ENCODE measurements at places on chromosomes 5 and 9. TPM values are rescaled to one million over a fixed set of nuclear protein-coding genes. Genes with fewer than 3 reads are reported as not detected.
A peak's percentile ranks its signal among the peaks of the same experiment; 100 is the strongest.

The WNK2 gene
- 8.0 TPM for polyA plus RNA-seq

The TAS2R1 gene
- polyA plus RNA-seq: 0.10 TPM

The HK3 gene
- polyA plus RNA-seq: 1.0 TPM

The KDM4C gene
- 15.1 TPM for polyA plus RNA-seq

The C9orf85 gene
- polyA plus RNA-seq: 21.4 TPM

The MLLT3 gene
- 32.0 TPM for polyA plus RNA-seq

DNA sequence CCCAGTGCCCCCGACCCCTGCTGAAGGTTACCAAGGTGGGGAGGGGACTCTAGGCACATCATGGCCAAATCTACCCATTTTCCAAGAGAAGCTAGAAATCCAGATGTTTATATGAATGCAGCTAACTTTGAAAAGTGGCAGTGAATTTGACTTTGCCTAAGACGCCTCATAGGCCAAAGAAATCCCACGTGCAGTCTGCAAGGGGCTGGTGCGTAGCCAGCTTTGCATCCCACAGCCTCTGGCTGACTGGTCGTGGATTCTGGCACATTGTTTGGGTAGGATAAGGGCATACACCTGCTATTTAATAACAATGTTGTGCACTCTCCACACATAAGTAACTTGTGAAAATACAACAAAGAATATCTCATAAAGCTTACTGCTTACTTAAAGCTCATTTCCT lies 3.5 kb upstream of the GADD45G start:
- DNase-seq: no peak

- peak; percentile 41 for DNase-seq
Observed at GRCh38 chr5:123512611-123513461, 859 bp downstream of the CSNK1G3 start.

- DNase-seq: peak; percentile 3
Observed at GRCh38 chr5:106454651-106455415, 1215.9 kb downstream of the EFNA5 start.

- DNase-seq: no peak
Observed at GRCh38 chr5:72295539-72295938, 24.5 kb downstream of the MRPS27 start.

DNA sequence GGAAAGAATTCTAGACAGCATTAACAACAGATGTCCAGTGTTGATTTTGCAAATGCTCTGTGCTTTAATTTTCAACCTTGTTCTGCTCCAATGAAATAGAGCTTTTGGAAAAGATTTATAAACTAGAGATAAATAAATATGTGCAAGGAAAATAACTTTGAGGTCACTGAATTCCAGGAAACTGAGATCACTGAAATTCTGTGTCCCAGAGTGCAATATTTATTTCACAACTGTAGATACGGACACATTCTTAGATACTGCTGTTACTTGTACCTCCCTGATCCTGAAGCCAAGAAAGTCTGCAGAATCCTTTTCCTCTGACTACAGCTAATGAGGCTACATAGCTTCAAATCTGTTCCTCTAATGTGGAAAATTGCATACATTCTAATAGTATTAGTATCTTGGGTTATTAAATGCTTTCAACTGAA lies 222.9 kb downstream of the DOCK8 start:
- DNase-seq: peak; percentile 36

DNA sequence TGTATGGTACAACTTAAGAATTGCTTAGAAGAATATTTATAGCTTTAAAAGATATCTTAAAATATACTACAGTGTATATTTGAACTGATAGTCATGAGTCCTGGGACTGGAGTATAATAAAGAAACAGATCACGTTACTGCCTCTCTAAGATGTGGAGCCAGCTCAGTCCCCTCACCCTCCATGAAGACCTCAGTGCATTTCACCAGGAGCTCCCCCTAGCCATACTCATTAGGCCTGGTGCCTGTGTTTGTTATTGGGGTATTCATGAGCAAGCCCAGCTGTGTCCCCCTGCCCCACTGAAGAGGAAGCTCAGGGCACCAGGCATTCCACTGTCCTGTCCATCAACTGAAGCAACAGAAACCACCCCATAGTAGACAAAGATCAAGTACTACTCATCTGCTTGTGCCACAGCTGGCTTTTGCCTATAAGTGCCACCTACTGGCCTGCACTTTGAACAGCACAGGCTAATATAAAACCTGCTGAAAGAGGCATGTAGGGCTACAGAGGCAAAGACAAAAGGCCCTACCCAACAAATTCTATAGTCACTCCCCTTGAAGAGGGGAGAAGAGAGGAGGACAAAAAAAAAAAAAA lies 850.2 kb upstream of the NUDT12 start:
- no peak for DNase-seq

DNA sequence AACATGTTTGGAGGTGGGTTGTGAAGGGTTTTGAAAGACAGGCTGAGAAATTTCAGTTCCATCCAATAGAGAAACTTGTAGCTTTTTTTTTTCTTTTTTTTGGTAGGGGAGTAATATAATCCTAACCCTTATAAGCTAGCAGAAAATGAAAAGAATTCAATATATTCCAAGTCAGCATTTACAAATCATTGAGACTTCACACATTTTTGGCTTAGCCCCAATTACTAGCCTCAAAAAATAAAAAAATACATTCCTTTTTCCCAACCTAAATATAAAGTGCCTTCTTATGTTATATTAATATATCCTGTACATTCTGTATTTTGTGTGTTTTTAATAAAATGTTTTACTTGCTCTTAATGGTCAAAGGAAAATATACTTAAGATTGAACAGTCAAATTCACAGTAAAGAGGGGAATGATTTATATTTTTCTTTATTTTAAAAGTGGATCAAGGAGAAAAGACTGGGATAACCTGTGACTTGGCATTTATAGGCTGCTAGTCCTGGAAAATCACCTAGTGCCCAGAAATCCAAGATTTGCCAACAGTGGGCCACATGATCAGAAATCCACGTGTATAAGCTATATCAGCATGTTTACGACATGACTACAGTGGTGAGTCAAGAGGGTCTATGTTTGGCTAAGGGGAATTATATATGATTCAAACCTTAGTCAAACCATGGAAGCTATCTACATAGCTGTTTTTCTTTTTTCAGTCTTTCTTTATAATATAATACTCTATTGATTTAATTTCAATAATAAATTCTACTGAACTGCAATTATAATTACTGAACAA lies 14.5 kb downstream of the HACD4 start:
- no peak for DNase-seq

GRCh38 chr5:34706084-34706483 lies 50.0 kb downstream of the RAI14 start:
- no peak for DNase-seq

DNA sequence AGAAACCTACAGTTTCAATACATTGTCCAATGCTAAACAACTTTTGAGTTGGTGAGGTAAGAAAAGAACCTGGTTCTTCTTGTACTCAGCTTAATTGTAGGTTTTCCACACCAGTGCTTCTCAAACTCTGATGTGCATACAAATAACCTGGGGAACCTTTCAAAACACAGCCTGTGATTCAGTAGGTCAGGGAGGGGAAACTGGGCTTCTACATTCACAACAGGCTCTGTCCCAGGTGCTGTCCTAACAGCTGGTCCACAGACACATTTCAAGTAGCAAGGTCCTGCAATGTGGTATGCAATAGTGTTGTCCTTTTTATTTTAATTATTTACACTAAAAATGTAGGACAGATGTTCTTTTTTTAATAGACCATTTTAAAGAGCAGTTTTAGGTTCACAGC lies 47.4 kb upstream of the SNCAIP start:
- no peak for DNase-seq

DNA sequence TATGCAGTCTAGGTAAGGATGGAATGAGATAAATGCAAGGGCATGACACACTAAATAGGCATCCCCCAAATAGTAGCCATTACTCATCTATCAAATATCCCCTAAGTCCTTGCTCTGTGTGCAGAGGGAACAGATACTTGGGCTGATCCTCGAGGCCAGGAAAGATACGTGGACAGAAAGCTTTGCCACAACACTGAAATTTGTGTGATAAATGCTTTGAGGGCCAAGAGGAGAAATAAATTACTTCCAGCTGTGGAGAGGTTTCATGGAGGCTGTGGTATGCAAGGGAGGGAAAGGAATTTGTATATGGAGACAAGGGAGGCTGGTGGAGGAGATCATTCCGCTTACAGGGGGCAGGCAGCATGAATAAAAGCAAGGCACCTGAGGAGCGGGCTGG lies 18.5 kb downstream of the ATOX1 start:
- DNase-seq: no peak

GRCh38 chr5:172849606-172850453 lies 15.8 kb downstream of the ERGIC1 start:
- DNase-seq: no peak

DNA sequence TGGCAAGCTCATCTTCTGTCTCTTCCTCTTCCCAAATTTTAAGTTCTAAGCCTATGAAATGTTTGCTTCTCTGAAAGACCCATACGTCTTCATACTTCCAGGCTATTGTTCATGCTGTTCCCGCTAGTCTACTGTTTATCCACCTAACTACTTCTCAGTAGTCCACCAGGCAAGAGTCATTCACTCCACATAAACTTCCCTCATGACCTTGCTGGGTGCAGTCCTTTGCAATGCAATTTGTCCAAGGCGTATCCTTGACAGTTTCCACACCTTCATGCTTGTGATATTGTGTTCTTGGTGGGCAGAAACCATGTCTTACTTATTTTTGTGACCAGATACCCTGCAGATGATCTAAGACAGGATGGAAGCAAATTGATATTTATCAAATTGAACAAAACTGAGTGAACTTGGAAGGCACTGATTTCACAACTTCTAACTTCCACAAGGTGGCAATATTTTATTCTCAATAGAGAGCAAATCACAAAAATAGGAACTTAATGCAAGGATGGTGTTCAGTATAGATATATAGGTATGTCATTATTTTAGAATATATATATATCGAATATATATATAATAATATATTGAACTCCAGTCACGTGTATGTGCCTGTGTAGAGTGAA lies 30.3 kb downstream of the TYRP1 start:
- no peak for DNase-seq

DNA sequence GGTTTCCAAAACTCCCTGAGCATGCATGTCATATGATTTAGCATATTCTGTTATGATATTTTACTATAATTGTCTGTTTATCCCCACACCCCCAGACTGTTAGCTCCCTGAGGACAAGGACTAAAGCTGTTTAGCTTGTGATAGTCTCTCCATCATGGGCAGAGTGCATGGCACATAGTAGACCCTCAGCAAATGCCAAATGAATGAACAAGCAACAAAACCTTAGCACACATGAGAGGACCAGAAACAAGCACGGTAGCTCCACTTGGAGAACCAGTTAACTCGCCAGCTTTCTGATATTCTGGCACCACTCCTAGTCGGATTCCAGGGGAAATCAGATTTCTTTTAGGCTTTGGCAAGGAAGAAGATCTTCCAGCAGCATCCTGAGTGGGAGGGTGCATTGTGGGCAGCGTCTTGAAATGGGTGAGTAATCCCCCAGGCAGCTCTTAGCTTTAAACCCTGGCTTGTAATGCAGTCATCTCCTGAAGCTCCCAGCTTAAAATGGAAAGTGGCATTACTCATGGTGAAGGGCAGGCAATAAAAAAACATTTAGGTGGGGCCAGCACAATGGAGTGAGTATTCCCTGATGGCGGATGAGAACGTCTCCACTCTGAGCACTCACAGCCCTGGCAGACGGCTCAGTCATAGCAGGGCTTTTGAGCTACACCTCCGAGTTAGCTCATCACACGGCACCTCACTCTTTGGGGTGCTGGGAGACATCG lies 41.1 kb downstream of the FGF1 start:
- DNase-seq: no peak

GRCh38 chr5:160363211-160363610 lies 7.2 kb downstream of the C1QTNF2 start:
- DNase-seq: no peak

All from right lung (tissue), 10 donors.